Muscle of arm (tissue), 14 donors: ENCODE measurements at places on chromosomes 6 and 20. TPM values are rescaled to one million over a fixed set of nuclear protein-coding genes. Genes with fewer than 3 reads are reported as not detected.

GRCh38 chr6:47202644-47203205, 107.0 kb downstream of the TNFRSF21 start:
- no peak for DNase-seq

DNA sequence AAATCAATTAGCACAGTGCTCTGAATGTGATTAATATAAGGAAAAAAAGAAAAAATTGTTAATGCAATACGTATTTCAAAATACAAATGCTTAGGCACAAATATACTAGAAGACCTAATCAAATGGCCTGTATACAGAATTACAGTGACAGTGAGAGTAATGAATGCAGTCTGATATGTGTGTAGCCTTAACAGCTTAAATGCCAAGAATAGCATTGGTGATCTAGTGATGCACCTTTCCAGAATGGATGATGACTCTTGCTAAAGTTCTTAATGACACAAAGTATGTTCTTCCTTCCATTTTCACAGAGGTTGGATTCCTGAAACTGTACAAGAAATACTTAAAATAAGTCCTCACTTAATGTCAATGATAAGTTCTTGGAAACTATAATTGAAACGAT, 131.0 kb downstream of the CDKAL1 start:
- DNase-seq: no peak

DNA sequence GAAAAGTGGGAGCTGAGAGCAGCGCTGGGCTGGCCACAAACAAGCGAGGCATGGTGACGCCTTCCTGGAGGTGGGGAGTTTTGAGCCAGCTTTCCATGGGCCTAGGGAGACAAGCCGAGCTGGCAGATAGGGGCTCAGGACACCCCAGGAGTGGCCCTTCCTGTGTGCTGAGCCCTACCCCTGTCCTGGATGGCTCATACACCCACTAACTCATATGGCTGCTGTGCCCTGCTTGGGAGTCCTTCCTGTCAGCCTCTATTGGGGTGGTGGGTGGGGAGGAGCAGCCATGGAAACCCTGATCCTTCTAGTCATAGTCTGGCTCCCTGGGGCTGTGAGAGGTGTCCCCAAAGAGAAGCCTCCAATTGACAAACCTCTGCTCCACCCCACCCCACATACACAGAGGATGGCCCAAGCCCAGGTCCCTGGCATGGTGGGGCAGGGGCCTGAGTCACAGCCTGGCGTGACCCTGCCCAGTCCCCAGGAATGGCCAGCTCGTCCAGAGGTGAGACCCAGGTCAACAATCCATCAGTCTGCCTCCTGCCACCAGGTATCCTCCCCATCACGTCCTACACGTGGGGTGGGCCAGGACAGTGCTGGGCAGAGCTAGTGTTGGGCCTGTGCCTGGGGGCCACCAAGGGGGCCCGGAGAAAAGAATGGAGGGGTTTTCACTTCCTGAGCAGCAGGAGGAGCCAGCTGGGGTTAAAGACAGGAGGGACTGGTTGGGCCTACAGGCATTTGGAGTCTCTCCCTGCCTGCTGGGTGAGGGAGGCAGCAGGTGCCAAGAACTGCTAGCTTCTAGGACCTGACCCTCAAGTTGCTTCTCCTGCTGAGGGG, 52.2 kb downstream of the MRPL14 start:
- DNase-seq: no peak

DNA sequence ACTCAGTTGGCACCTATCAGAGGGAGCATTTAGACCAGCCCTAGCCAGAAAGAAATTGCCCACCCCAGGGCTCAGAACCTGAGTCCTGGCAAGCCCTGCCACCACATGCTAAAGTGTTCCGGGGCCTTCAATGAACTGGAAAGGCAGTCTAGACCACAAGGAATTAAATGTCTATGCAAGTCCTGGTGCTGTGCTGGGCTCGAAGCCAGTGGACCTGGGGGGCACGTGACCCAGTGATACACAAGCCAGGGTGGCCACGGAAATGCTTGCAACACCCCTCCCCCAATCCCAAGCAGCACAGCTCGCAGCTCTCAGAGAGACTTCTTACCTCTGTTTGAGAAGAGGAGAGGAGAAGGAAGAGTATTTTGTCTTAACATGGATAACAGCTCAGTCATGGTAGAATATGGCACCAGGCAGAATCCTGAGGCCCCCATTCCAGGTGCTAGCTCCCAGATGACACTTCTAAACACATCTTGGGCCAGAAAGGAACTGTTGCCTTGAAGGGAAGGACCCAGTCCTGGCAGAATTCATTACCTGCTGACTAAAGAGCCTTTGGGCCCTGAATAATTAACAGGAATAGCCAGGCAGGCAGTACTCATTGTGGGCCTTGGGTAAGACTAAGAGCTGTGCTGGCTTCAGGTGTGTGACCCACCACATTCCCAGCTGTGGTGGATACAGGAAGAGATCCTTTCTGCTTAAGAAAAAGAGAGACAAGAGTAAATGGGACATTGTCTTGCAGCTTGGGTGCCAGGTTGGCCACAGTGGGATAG, 111.3 kb downstream of the BTBD9 start:
- DNase-seq: no peak

DNA sequence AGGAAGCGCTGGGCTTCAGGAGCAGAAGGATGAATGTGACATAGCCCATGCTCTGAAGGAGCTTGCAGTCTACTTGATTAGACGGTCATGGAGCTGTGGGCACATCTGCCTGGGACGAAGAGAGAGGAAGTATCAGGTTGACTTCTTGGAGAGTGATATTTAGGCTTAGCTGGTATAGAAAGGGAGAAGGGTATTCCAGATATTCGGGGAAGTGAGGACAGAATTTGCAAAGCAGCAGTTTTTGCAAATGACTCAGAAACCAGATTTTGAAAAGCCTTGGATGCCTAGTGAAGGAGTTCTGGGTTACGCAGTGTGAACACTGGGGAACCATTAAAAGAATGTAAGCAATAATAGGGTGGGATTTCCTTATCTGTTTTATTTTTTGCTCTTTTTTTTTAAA, 60.7 kb downstream of the EYA4 start:
- DNase-seq: no peak

GRCh38 chr6:156984178-156984738, 207.1 kb downstream of the ARID1B start:
- DNase-seq: no peak

DNA sequence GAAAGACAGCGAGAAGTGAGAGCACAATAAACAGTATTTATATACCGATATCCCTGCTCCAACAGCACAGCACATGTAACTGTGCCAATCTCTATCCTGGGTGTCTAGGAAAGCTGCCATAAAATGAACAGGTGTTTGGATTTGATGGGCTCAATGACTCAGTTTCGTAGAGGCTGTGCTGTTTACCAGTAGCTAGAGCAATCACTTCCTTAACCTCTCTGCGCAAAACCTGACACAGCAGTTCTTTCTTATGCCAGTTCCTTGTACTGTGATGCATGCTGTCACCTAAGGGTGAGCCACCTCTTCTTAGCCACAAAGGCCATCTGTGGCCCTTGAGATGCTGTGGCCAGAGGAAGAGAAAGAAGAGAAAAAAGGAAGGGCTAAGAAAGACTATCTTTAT, 59.3 kb downstream of the SHPRH start:
- peak; percentile 7 for DNase-seq

The PLG gene
- polyA plus RNA-seq: 9.3 TPM

The GTSF1L gene
- polyA plus RNA-seq: not detected

The XKR7 gene
- 0.15 TPM for polyA plus RNA-seq

The LAMA2 gene
- 182 TPM for polyA plus RNA-seq

The PLEKHG1 gene
- polyA plus RNA-seq: 15.0 TPM

The SNTA1 gene
- 24.7 TPM for polyA plus RNA-seq
